ENCODE measurements at places on chromosomes 13 and 19. TPM values are rescaled to one million over a fixed set of nuclear protein-coding genes. Genes with fewer than 3 reads are reported as not detected.

SIAH3 gene
- total RNA-seq: not detected

ANKLE1 gene
- total RNA-seq: not detected

SPRED3 gene
- total RNA-seq: 2.6 TPM

CDC34 gene
- total RNA-seq: 27.1 TPM

LRRC63 gene
- not detected for total RNA-seq

LHB gene
- not detected for total RNA-seq

FCAR gene
- total RNA-seq: not detected

DIS3 gene
- total RNA-seq: 40.6 TPM

CPB2 gene
- not detected for total RNA-seq

HS6ST3 gene
- not detected for total RNA-seq

CRX gene
- not detected for total RNA-seq

GPR4 gene
- total RNA-seq: under 0.01 TPM

RNF17 gene
- total RNA-seq: not detected

GFY gene
- total RNA-seq: not detected

RELB gene
- total RNA-seq: 8.0 TPM
